ENCODE measurements at places on chromosomes 1 and 21.

- no peak for DNase-seq
Measured at GRCh38 chr1:15902882-15903281, 55.4 kb downstream of the SPEN start.

DNA sequence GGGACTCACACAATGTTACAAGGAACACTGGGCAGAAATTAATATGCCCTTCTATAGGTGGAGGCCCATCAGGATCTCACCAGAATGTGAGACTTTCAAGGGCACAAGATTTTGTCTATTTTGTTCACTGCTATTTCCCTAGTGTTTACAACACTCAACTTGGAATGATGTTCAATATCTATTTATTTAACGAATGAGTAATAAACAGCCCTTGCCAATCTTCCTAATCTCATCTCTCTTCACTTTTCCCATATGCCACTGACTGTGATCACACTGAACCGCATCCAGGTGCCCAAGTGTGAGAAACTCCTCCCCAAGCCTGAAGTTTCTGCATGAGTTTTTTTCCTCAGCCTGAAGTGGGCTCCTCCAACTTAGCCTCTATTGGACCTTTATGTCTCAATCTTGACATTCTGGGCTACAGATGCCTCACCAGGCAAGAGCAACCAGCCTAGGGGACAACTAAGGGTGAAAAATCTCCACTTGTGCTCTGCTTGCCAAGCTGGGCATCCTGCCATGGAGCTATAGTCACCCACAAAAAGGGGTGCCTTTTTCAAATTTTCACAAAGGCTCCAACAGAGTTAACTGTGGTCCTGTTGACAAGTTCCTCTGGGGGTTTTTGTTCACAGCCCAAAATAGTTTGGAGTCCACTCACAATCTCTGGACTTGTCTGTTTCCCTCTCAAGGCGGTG, 105.6 kb downstream of the PLPP3 start:
- no peak for DNase-seq

DNA sequence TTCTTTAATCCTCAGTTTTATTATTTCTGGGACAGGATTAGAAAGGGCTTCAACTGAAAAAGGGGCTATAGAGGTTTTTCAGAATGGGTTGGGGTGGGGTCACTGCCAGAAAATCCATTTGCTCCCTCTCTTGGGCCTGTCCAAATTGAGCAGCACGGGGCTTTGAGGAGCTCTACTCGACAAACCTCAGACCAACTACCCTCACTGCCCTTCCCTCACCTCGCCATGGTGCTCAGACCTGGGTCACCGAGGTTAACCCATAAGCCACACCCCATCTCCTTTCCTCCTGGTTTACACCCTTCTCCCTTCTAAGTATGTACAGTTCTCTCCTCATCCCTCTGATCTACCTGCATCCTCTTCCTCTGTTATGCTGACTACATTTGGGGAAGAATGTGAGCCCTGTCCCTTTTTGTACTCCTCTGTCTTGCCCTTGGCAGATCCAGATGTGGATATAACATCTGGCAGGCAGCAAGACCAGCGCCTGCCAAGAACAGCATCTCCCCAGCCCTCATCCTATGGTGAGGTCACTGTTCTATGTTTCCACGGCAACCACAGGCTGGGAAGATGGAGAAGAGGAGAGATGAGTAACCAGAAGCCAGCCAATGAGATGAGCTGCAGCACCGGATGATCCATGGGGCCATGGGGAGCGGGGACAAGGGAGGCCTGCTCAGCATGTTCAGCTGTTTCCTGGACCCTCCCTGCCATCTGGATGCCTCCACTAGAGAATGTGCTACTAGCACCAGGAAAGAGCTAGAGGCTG, 3.7 kb upstream of the FABP3 start:
- DNase-seq = no peak

- no peak for DNase-seq
Measured at GRCh38 chr1:192488058-192488457, 87.5 kb upstream of the RGS1 start.

- no peak for DNase-seq
Measured at GRCh38 chr21:35528116-35529042, 479.3 kb upstream of the RUNX1 start.

DNA sequence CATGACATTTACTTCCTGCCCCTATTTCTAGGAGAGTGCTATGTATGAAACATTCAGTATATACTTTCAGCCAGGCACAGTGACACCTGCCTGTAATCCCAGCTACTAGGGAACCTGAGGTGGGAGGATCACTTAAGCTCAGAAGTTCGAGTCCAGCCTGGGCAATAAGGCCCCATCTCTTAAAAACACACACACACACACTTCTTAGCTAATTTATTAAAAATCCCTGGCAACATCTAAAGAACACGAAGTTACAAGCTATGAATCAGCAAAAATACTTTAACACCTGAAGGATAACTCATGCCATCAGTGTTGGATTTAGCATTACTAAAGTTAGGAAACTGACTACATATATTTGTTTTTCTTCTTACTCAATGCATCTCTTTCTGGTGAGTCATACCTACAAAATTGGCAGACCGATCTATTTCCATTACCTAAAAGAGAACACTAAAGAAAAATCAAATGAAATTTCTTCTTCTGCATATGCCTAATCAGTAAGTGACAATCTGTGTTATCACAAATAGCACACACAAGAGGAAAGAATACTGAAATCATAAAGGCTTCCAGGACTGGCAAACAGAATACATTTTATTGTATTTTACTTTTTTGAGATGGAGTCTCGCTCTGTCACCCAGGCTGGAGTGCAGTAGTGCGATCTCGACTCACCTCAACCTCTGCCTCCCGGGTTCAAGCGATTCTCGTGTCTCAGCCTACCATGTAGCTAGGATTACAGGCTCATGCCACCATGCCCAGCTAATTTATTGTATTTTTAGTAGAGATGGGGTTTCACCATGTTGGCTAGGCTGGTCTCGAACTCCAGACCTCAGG, 41.4 kb downstream of the RNF115 start:
- DNase-seq = no peak

DNA sequence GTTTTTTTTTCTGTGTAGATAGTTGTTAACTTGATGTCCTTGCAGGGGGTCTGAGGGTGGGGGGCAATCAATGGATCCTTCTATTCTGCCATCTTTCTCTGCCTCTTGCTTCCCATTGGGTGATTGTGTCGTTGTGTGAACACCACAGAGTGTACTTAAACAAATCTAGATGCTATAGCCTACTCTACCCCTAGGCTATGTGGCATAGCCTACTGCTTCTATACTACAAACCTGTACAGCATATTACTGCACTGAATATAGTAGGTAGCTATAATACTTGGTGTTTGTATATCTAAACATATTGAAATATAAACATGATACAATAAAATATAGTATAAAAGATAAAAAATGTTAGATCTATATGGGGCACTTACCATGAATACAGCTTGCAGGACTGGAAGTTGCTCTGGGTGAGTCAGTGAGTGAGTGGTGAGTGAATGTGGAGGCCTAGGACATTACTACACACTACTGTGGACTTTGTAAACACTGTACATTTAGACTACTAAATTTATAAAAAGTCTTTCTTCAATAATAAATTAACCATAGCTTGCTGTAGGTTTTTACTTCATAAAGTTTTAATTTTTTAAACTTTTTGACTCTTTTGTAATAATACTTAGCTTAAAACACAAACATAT, 105.4 kb downstream of the CENPF start:
- DNase-seq = no peak
